ENCODE measurements at places on chromosomes 16 and 17.

- DNase-seq, result no peak
These were observed 157.7 kb upstream of the RPL38 start for GRCh38 chr17:74045608-74046280.

DNA sequence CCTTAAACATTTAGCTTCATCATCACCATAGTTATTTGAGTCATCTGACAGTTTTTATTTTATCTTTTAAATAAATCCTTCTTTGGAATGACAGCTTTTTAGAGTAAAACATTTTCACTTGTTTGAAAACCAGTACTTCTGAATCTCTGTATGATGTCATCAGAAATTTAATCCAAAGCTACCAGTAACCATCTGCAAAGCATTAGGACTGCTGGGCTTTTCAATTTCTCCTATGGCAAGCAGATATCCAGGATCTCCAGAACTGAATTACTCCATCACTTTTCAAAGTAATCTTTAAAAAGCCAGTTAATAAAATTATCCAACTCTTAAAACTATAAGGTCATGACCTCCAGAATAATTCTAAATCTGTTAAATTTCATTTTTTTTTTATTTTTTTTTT, 51.5 kb downstream of the CHCT1 start:
- no peak for DNase-seq

DNA sequence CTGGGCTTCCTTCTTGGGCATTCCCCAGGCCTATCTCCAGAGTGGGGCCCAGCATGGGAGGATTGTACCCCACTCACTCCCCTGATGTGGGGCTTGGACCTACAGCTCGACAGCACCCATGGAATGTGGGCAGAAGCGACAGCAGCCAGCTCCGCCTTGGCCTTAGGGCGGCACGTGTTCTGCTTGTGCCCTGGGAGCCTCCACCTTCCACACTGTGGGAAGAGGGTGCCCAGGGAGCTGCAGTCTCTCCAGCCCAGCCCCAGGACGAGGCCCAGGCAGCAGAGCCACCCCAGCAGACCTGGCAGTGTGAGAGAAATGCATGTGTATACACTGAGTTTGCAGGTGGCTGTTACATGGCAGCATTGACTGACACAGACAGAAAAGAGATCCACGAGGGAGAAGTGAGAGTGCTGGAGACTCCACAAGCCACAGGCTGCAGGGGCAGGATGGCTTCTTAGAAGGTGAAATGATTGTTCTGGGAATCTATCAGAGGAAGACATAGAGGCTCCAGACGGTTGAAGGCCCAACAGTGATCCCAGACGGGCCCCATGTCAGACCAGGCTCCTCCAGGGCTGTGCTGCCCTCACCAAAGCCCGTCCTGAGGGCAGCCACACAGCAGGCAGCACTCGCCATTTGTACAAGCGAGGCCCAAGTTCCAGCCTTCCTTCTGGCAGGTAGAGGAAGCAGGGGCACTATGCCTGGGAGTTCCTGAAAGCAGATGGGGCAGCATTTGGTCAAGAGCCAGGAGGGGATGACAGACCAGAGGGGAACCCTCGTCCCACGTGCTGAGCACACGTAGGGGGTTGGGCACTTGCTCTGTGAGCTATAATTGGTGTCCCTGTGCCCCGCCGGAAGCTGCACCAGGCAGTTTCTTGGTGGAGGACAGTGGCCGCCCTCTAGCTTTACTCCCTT, 2.8 kb upstream of the DNASE1 start:
- peak; percentile 11 for DNase-seq

- DNase-seq, result no peak
These were observed 1.3 kb downstream of the USP36 start for GRCh38 chr17:78839235-78839761.

- DNase-seq, result no peak
These were observed 545.7 kb downstream of the NPIPA7 start for GRCh38 chr16:16924613-16925012.

- no peak for DNase-seq
These were observed 12.0 kb upstream of the HAPSTR1 start for GRCh38 chr16:9079430-9079812.

DNA sequence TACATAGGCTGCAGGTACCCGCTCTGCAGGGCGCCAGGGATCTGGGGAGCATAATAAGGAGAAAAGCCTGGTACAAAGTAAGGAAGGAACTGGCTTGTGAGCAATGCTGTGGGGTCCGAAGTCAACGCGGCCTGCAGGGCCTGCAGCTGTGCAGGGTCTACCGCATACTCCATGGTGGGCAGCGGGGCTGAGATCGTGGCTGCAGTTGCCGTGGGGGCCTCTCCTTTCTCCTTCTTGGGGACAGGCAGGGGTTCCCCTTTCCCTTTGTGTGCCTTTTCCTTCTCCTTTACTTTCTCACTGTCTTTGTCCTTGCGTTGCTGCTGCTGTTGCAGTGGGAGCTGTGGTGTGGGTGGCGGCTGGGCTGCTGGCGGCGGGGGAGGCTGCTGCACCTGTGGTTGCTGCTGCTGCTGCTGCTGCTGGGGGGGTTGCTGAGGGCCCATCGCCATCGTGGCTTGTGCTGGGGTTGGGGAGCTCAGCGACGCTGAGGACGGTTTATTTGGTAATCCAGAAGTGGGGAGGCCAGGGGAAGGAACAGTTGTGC, 259.6 kb downstream of the ZFHX3 start:
- DNase-seq, result no peak

DNA sequence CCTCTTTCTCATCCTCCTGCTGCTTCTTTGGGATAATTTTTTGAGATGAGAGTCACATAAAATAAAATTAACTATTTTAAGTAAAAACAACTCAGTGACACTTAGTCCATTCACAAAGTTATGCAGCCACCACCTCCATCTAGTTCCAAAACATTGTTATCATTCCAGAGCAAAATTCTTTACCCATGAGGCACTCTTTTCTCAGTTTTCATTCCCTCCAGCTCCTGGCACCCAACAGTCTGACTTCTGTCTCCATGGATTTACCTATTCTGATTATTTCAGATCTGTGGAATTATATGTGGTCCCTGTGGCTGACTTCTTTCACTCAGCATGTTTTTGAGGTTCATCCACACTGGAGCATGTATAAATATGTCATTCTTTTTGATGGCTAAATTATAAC, 239.9 kb upstream of the DYNLRB2 start:
- DNase-seq, result no peak
